Mucosa of gallbladder (tissue), 1 donor: ENCODE measurements at places on chromosomes 16 and 17.

DNA sequence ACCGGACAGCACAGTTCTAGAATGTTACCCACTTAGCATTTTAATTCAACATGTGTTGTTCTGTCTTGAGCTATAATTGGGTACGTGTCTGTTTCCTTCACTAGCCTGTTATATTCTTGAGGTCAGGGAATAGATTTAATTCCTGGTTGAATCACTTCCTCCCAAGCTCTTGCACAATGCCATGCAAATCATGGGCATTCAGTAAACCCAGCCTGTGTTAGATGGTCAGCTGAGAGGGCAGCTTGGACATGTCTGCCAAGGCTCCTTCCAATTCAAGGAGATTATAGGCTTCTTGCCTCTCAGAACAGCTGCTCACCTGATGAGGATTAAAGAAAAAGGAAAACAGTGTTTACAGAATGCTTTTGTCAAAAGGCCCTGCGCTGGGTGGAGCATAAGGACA lies 12.6 kb downstream of the C1QTNF1 start:
- no peak for DNase-seq

DNA sequence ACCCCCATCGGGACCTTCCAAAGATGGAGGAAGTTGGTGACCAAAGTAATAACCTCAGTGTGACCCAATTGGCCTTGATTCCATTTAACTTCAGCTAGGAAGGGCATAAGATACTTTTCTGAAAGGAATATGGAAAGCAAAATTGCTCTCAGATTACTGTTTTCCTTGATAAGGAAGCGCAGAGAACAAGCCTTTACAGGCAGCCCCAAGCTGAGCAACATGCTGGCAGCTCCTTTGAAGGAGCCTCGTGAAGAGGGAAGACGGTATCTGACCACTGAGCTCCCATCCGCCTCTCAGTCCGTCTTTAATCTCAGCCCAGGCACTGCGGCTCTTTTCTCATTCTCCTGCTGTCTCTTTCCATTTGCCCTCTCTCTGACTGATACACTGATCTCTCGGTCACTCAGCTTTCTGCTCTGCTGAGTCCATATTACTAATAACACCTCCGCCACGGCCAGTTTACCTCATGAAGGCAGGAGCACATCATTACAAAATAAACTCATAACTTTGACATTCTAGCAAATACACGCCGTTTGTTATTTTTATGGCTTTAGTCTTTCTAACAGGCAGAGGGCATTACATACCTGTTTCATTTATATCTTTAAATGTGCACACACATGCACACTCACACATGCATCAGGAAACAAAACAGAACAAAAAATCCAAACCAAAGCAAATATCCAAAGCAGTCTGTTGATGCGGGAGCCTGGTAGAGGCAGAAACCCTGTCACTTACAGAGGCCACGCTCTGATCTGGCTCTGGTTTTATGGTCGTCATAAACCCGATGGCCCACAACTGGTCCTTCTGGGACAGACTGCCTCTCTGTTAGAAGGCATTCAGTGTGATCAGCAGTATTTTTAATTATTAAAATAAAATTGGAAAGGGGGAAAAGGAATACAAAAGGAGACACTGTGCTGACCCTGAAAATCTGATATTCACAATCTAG lies 183.2 kb downstream of the AATF start:
- DNase-seq, result no peak

GRCh38 chr16:117379-118365 lies 20.8 kb downstream of the NPRL3 start:
- peak; percentile 43 for DNase-seq

GRCh38 chr17:66865151-66865550 lies 30.2 kb downstream of the CACNG5 start:
- DNase-seq, result no peak

GRCh38 chr16:1673424-1674151 lies 4.5 kb upstream of the JPT2 start:
- DNase-seq, result no peak

DNA sequence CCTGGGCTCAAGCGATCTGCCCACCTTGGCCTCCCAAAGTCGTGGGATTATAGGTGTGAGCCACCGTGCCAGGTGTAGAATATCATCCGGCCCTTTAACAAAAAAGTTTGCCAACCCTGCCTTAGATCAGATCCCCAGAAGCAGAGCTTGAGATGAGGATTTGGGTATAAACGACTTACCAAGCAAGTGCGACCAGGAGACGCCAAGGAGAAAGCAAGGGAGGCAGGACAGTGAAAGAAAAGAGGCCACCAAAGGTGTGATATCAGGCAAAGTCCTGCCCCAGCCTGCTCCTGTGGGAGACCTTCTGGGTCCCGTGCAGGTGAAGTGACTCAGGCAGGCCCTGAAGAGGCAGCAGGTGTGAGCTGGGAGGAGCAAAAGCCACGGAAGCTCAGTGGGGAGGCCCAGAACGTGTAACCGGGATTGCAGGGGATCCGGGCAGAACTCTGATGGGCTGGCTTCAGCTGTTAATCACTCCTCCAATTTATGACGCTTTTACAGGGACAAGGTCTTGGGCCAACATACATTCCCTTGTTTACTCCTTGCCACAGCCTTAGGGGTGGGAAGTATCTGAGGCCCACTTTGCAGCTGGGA lies 14.1 kb upstream of the CALB2 start:
- DNase-seq, result no peak

- peak; percentile 22 for DNase-seq
These were observed 30.1 kb downstream of the VPS35 start for GRCh38 chr16:46658925-46659324.

DNA sequence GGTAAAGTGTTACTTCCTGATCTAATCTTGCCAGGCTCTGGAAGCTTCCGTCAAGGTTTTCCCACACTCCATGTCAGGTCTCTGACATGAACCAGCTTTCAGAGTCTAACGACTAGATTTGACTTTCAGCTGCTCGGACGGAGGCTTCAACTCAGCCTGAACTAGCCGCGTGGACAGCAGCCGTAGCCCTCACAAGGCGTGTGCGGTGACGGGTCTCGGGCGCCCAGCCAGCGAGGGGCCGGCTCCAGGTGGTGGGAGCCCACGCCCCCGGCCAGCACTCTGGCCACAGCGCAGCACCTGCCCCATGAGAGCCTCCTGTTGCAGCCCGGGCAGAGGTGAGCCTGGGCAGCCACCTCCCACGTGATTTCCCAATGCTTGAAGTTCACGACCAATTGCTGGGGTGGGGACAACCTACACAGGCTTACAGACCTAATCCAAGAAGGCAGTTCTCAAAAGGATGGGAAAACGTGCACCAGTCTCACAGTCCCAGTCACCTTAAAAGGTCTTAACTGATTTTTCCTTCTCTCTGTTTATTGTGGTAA lies 45.5 kb downstream of the TBC1D16 start:
- no peak for DNase-seq

DNA sequence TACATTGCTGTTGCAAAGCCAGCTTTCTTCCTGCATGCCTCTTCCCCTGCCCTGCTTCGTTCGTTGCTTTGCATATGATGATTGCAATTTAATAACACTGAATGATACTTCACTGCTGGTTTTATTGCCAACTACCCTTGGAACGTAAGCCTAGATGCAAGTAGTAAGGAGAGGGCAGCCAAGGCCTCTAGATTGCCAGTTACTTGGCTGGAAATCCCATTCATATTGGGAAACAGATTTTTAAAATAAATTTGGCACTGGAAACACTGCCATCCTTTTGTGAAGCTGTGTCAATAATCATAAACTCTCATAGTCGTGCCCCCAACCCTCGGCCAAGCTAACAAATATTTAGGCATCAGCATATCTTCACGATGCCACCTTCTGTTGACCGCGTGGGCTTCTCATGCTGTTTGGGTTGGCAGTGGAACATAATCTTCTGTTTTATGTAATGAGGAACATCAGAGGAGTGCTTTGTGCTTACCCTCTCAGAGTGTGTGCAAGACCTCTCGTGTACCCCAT lies 86.5 kb downstream of the MAP2K6 start:
- no peak for DNase-seq
